Stimulated activated CD4-positive, alpha-beta T cell treated with anti-CD3 and anti-CD28 coated beads, Interleukin-4, amount 100 ng/mL, for 4 hours (primary cell): ENCODE measurements at places on chromosomes 6 and 20.
A peak's percentile ranks its signal among the peaks of the same experiment; 100 is the strongest.

- no peak for DNase-seq
Measured at GRCh38 chr6:26126394-26127235, 39.4 kb downstream of the HFE start.

- DNase-seq, result no peak
Measured at GRCh38 chr20:5918856-5919625, 31.3 kb downstream of the TRMT6 start.

GRCh38 chr6:145669627-145670034 is 65.7 kb downstream of the EPM2A start:
- no peak for DNase-seq

DNA sequence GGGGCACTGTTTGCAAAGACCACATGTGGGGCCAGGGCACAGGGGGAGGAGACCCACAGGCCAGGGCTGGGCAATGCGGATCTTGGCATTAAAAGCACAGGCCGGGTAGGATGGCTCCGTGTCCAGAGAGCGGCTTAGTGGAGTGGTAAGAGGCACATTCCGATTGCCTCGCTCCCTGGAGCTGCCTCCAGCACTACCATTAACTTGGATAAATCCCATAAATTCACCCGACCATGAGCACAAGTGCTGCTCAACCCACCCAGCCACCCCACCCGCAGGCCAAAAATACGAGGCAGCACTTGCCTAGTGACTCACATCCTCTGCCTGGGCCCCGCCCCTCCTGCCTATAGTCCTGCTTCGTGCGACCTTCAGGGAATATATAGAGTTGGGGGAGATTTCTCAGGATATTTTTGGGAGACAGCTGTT is 67.5 kb upstream of the QKI start:
- DNase-seq, result no peak

DNA sequence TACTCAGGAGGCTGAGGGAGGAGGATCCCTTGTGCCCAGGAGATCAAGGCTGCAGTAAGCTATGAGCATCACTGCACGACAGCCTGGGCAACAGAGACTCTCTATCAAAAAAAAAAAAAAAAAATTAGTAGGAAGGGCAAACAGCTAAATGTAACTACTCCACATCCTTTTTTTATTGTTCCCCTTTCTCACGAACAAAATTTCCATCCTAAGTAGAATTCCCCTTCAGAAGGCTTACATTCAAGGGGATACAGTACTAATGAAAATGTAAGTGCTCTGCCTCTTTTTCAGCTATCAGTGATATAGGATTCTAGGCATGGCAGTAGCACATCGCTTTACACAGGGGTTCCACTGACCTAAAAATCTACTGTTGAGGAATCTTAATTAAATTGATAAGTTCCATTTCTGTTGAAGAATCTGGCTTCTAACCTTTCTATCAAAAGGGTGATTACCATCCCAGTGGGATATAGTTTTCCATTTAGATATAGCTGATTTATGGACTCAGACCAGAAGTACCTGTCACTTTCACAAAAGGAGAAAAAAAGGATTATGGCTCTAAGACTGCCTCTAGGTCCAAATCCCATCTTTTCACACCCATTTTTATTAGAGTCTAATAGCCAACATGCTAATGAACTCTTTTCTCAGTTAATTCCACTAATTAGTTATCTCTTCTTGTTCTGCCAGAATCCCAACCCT is 2.6 kb downstream of the B4GALT5 start:
- no peak for DNase-seq

DNA sequence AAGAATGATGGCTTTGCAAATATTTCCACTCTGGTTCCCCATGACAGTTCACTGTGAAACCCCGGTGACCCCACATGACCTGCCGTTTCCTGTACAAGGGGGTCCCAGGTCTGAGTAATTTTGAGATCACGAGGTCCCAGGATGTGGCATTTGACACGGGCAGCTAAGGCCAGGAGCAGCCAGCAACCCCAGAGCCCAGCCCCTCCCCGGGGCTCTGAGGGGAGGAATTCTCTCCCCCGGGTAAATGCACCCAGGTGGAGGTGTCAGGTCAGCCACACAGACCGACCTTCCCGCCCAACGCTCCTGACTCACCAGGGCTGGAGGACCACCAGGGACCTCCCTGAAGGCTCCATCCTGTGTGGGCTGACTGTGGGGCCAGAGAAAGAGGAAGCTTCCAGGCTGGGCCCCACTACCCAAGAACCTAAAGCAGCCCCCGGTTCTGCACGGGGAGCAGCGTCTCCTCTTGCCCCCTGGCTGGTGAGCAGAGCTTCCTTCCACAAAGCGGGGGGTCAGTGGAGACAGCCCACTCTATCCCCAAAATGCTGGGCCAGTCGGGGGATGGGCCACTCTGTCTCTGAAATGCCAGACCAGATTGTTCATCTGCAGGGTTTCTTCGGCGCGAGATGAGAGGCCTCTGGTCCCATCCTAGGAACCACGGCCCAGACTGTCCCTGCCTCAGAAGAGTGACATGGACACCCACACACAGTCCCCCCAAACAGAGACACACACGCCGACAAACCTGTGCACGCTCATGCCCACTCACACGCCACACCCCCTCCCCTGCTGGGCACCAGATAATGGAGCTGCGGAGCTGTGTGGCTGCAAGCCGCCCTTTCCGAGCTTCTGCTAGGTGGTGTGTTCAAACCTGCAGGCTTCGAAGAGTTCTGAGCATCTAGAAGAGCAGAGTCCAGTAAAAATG is 23.4 kb upstream of the SLCO4A1 start:
- no peak for DNase-seq

GRCh38 chr20:10427060-10427692 is 6.8 kb downstream of the MKKS start:
- peak; percentile 38 for DNase-seq

DNA sequence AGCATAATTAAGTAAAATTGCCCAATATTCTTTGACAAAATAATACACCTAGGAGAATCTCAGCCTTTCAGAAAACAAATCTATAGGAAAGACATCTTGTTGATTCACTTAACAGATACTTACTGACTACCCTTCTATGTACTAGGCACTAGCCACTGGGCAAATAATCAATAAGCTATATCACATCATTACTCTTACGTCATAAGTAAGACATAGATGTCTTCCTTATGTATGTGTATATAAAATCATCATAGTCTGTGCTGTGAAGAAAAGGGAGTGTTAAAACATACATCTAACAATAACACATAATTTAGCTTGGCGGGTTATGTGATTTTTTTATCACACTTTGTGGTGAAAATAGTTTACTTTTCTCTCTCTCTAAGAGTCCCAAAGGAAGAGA is 733.9 kb downstream of the EYS start:
- DNase-seq, result no peak

GRCh38 chr6:329888-330691 is 37.8 kb downstream of the DUSP22 start:
- DNase-seq, result no peak

- no peak for DNase-seq
Measured at GRCh38 chr6:6377621-6378020, 57.2 kb upstream of the F13A1 start.

- no peak for DNase-seq
Measured at GRCh38 chr6:135906542-135906941, 55.0 kb downstream of the PDE7B start.

GRCh38 chr20:48957053-48957481 is 35.6 kb downstream of the ARFGEF2 start:
- DNase-seq, result no peak

GRCh38 chr20:53943522-53944291 is 126.7 kb downstream of the BCAS1 start:
- no peak for DNase-seq

- no peak for DNase-seq
Measured at GRCh38 chr6:121504227-121504626, 68.8 kb downstream of the GJA1 start.

GRCh38 chr6:13573669-13574110 is 711 bp upstream of the SIRT5 start:
- peak; percentile 4 for DNase-seq

DNA sequence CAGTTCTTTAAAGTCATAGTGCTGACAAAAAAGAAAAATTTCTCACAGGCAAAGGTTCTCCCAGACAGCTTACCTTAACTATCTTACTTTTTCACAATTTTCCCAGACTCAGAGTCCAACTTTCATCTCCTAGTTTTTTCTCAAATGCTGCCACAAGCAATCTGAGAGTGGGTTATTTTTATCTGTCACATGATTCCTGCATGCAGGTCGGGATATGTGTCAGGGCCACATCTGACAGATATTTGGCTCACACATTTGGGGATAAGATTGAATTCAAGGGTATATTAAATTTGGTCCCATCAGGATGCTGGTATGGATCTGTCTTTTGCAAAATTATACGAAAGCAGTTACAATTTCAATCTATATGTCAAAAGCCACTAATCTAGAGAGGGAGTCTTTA is 50.1 kb upstream of the SMIM29 start:
- DNase-seq, result no peak

DNA sequence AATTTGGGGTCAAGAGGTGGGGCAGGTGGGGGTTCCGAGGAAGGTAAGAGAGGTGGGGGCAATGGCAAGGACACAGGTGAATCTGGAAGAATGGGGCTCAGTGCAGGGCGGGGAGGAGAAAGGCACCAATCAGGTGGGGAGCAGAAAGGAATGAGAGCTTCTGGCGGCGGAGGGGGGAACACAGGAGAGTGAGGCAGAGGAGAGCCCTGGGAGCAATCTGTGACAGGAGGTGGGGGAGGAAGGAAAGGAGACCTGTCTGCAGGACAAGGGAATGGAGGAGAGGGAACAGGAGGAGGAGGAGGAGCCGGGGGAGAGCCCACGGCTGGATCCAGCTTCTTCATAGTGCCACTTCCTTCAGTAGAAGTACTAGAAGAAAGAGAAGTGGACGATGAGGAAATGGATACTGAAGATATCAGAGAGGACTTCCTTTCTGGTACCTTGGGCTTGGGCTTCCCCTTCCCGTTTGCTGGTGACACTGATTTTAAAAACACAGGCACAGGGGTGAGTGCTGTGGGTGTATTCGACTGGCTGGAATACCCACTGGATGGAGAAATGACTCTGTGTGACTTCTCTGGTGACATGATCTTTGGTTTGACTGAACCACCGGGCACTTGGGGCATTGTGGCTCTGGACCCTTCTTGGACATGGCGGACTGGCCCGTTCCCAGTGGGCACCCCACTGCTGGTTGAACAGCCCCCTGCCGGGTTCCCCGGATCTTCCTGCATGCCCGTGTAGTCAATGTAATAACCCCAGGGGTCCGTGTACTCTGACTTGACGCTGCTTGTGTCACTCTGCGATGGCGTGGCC is 27.4 kb downstream of the HEBP2 start:
- no peak for DNase-seq

- no peak for DNase-seq
Measured at GRCh38 chr6:109031416-109031815, 63.2 kb downstream of the SESN1 start.

DNA sequence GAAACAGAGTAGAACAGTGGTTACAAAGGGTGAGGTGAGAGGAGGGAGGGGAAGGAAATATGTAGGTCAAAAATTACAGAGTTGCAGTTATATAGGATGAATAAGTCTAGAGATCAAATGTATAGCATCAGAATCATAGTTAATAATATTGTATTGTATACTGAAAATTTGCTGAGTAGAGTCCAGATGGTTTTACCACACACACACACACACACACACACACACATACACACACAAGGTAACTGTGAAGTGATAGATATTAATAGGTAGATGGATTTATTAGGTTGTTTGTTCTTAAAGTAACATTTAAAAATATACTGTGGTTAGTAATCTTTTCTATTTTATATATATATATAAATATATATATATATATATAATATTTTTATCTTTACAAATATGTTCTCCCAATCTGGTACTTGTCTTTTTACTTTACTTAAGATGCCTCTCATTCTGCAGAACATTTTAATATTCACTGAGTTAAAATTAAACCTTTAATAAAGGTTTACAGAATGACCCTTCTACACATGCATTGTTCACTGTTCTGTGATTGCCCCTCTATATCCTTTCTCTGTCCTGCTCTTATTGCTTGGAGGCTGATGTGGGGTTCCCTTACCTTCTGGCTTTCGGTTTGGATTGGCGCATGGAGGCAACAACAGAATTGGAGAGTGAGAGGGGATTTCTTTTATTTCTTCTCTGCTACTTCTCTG is 408 bp downstream of the PTCHD4 start:
- DNase-seq, result no peak

GRCh38 chr6:42210551-42210950 is 7.1 kb downstream of the MRPS10 start:
- DNase-seq, result no peak

DNA sequence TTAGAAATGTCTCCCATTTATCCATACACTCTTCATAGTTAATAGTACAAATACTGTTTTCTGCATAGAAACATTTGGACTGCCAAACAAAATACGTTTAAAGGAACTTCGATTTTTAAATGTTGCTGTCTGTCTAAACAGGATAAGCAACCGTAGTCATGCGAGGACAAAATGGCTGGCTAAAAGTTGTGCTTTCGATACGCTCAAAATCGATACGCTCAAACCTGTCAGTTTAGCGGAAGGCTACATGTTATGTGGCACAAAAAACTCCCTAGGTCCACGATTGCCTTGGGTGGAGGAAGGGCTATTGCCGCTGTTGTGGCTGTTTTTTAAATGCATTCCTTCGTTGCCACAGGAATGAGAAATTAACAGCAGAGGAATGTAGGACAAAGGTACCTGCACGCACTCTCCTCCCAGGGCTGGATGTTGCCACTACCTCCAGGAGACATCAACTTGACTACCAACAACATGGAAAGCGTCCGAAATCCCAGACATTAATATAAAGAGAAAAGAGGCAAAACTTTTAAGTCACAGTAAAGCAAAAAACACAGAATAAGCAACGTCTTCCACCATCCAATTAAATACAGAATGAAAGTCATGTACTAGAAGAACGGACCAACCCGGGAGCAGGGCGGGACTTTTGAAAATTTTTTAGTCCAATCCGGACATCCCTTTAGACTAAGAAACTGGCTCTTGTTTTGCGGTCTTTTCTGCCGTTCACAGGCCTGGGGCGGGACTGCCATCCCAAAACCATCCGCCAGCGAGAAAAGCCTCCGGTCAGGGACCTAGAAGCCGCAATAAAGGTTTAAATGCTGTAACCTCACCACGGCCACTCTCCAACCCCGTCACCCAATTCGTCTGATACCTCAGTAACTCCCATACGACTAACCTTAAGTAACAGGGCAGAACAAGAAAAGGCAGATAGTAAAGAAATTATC is 32.2 kb upstream of the HFE start:
- DNase-seq, result peak; percentile 62

- no peak for DNase-seq
Measured at GRCh38 chr6:101537753-101538316, 144.3 kb downstream of the GRIK2 start.

DNA sequence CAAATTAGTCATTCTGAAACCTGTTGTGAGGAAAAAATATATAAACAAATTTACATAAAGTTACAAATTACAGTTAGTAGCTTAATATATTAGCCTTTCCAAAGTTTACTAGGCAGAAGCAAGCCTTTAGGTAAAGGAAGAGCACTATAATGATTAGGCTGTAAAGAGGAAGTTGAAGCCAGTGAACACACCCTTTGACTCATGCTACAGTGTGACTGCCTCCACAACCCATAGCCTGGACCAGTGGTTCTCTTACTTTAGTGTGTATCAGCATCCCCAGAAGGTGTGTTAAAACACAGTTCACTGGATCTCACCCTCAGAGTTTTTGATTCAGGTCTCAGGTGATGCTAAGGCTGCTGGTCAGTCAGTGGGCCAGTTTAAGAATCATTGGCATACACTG is 91.4 kb upstream of the DEFB112 start:
- no peak for DNase-seq
